NCI-H82 (cell line): ENCODE measurements at places on chromosomes 2 and 18.
A peak's percentile ranks its signal among the peaks of the same experiment; 100 is the strongest.

DNA sequence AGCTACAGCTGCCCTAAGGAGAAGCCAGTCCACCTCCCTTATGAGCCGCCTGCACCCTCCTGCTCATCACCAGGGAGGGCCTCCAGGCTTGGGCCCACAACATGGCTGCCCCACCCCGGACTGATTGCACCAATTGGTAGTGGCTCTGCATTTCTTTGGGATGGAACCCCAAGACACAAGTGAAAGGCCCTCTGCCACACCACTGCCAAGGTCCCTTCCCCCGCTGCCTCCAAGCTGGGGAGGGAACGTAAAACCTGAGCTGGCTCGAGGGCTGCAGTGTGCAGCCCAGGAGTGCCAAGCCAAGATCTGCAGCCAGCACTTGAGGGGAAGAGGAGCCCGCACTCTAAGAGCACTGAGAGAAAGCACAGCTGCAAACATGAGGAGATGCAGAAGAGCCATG lies 97.3 kb downstream of the EFEMP1 start:
- DNase-seq = no peak

GRCh38 chr18:68574311-68574710 lies 140.6 kb downstream of the TMX3 start:
- no peak for DNase-seq

DNA sequence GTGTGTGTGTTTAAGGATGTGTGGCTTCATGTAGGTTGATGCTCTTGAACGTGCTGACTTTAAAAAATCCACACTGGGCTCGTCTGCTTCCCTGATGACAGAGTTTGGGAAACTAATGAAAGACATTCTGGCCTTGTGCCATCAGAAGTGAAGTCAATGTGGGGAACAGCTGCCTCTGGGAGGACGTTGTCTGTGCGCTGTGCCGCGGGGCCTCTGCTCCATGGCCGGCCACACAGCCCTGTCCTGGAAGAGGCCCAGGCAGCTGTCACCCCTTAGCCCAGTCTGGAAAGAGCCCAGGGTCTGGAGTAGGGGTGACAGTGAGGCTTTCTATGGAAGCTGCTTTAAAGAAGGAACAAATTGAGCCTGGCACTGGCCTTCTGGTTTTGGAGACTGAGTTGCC lies 155.8 kb downstream of the SH3RF3 start:
- no peak for DNase-seq

DNA sequence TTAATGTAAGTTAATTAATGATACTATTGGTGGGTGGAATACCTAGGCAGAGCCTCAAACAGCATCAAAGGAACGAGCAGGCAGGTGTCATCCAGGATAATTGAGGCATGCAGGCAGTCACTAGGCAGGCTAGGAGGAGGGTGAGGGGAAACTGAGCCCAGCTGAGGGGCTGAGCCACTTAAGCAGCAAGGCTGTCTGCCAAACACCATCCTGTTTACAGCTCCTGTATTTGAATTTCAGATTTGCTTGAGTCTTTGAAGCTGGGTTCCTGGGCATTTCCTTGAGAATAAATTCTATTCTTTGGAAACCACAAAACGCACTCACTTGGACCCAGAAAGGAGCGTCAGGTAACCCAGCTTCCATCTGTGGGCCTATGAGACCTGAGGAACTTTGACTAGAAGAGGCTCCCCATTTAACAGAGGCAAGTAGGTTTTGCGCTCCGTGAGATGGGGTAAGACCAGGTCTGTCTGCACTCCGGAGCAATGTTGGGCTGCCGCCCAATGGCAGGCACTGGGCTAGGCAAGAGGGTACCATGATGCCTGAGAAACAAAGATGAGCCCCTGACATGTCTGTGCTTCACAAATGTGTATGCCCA lies 2.0 kb downstream of the EDAR start:
- peak; percentile 84 for DNase-seq

GRCh38 chr2:19251554-19251953 lies 106.9 kb downstream of the OSR1 start:
- no peak for DNase-seq

DNA sequence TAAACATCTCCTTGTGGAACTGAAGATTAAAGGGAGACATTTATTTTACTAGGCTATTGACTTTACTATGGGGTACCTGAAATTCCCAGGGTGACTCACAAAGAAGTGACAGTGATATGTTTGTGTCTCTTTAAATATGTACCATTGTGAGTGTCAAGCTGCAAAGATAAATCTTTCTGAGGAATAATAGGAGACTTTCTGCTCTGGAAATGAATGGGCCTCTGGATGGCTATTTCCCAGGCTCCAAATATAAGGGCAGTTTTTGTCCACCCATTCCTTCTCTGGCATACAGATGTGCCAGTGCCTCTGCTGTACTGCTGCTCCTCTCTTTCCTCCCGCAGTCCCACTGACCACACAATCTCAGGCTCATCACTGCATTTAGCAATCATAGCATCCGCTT lies 586.4 kb upstream of the CNTNAP5 start:
- no peak for DNase-seq

DNA sequence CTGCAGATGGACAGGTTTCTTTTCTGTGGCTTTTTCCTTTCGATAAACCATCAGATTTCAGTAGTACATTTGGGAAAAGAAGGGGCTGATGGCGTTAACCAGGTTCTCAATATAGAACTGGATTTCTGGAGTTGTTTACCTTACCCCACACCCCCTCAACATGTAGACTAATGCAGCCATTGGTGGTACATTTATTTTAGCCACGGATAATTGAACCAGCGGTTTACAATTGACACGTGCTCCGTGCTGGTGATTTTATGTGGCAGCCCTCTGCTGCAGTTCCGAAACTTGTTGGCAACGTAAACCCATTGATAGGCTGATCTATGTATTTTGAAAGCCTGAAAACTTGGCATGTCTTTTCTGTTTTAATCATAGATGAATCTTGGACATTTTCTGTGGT lies 5.4 kb downstream of the SOX11 start:
- peak; percentile 70 for DNase-seq

GRCh38 chr2:132255714-132256113 lies 94.0 kb upstream of the ANKRD30BL start:
- DNase-seq = no peak

DNA sequence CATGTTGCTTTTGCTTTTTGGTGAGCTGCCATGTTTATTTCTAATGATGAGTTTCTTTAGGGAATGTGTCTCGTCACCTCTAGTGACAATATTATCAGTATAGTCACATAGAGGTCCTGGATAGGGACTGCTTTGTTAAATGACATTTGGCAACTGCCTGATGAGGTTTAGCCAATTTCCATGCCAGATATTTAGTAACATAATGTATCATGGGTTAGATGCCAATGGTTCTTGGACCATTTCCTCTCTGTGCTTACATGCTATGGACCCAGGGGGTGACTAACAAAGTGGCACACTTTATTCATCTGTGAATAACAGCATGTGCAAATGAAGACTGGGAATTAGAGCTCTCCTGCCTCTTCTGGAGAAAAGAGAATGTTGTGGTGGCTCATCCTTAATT lies 56.2 kb upstream of the RAB27B start:
- DNase-seq = no peak

GRCh38 chr18:44737623-44738022 lies 56.9 kb downstream of the SETBP1 start:
- DNase-seq = no peak

DNA sequence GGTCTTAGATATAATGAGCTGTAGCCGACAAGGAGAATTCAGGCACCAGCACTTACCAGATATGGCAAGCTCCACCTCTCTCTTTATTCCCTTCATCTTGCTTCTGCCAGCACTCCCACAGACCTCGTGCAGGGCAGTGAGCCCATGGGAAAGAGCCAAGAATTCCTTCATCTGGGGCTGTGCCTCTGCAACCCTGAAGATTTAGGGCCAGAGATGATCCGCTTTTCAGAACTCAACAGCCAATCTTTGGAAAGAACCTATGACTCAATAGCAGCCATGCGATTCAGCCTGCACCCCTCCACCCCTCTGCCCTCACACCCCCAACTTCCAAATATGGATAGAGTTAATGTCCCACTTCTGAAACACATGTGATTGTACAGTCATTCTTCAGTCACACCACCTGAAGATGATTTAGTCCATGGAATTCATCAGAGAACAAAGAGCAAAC lies 533.7 kb upstream of the TNP1 start:
- DNase-seq = no peak

DNA sequence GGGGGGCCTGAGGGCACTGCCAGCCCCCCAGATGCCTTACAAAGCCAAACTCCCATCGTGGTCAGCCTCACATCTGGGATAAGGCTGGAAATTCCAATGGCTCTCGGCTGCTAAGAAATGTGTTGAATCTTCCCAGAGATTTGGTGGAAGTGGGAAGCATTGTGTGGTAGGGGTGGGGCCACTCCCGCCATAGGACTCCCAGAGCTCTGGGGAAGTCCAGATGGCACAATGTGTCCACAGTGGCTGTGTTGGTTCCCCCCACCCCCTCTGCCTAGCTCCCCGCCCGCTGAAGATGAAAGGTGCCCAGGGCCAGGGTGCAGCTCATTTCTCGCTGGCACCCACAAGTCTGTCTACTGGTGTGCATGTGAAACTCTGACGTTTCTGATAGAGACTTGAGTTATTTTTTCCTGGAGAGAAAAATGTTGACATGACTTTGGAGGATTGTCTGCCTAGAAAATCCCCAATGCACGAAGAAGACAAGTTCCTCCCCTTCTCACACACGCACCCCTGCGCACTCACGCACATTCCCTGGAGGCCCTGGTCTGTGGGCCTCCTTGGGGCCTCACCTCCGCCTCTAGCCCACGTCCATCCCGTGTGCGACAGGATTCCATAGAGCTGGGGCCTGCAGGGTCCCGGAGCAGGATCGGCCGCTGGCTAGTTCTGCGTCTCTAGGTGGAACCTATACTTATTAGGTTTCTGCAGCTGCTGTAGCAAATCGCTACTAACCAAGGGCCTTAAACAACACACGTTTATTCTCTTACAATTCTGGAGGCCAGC lies 199.1 kb downstream of the ZFP36L2 start:
- peak; percentile 14 for DNase-seq

DNA sequence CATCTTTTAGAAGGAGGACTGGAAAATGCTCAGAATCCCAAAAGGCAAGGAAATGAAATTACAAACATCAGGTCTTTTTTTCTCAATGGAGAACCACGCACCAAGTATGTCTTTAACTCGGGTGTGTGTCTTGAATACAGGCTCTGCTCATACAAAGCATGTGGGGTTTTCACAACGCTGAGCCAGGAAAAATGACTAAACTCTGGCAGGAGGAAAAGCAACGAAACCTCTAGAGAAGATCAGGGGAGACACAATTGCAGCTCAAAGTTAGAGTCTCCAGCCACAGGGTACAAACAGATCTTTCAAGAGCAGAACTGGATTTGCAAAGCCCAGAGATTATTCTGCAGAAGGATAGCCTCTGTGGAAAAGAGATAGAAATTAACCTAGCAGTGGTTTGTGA lies 42.8 kb upstream of the TPO start:
- DNase-seq = no peak

DNA sequence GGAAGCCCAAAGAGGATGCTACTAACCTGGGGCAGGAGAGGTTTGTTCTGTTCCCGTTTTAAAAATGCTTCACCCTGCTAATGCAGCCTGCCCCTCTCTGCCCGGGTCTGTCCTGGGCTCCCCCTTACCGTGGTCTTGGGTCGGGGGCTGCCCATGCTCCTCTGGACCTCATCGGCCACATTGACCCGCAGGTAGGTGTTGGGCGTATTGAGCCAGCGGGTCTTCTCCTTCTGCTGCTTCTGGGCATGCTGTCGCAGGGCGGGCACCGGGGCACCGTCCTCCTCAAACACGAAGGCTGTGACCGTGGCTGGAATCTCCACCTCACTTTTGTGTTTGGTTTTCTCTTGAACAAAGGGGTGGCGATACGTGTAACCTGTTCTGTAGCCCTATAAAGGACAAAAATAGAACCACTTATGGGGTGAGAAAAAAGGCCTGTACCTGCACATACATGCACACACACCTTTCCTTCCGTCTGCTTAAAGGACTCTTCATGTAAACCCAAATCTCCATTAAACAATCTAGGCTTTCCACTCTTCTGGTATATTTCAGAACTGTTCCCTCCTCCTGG lies 89.3 kb downstream of the ADD2 start:
- DNase-seq = no peak

DNA sequence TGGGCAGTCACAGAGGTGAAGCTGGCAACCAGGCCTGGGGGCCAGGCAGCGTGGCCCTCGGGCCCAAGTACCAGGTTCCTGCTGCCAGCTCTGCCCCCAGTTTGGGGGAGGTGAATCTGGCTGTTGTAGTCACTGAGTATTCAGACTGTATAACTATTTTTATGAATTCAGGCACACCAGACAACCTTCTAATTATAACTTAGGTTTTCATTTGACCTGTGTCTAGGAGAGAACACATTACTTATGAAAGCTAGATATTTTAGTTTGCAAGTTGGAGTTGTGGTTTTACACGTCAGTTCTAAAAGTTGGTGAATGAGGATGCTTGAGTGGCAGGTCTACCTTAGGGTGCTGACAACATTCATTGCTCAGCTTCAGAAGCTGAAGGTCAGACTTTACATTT lies 71.7 kb downstream of the LIMS1 start:
- DNase-seq = no peak

DNA sequence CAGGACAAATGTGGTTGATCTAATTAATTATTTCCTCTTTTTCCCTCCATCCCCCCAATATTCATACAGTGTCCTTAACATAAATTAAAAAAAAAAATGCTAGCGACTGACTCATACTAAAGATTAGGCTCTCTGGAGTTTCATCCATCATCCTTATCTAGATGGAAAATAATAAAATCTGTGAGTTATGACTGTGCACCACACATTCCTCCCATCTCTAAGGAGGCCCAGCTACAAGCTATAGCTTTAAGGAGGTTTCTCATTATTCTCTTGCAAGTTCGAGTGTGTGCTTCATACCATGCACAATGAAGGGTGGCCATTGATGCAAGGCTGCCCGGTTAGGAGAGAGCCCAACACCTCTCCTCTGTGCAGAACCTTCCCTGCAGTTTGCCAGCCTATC lies 77.3 kb downstream of the XDH start:
- DNase-seq = no peak

GRCh38 chr2:220885593-220885992 lies 686.5 kb downstream of the EPHA4 start:
- DNase-seq = no peak

GRCh38 chr2:226873051-226873620 lies 37.3 kb downstream of the RHBDD1 start:
- no peak for DNase-seq
